ENCODE measurements at places on chromosomes 5 and 9.

GRCh38 chr5:78813286-78813685 lies 164.7 kb upstream of the LHFPL2 start:
- DNase-seq = no peak

GRCh38 chr9:125911861-125912644 lies 164.9 kb downstream of the PBX3 start:
- no peak for DNase-seq

DNA sequence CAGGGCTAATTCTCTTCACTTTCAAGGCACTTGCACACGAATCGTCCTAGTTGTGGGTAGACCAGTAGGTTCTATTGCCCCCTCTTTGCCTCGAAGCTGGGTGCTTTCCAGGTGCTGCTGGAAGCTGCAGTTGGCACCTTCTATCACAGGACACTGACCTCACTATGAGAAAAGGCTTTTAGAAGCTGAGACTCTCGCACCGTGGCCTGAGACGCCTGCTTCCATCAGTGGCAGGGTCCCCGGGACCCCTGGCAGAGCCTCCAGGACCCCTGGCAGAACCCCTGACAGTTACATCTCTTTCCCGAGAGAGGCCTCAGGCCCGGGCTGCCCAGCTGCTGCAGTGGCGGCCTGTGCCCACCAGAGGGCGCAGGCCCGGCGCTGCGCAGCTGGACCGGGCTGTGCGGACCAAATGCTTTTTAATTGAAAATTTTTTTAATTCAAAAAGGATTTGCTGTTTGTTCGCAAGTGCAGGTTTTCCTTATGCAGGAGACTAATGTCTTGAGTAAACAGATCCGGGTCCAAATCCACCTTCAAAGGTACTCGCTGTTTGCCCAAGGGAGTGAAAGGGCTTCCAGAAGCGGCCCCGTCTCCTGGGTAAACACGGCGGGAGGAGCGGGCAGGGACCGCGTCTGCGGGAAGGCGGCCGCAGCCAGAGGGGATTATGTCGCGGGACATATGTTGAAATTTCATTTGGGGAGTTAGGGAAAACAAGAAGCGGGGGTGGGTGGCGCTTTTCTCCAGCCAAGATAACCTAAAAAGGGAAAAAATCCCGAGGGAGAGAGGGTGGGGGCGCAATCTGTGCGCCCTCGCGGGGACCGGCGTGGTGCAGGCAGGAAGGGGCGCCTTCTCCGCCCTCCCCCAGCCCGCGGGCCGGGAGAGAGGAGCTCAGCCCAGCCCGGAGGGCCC lies 114.5 kb upstream of the LMX1B start:
- no peak for DNase-seq

- DNase-seq = no peak
These were observed 197.3 kb upstream of the CLINT1 start for GRCh38 chr5:158056130-158056825.

GRCh38 chr5:1172007-1172581 lies 29.3 kb upstream of the SLC6A19 start:
- DNase-seq = no peak

Data from activated T-helper 1 cell treated with anti-CD3 and anti-CD28 coated beads, Interleukin-2, amount 50 U/mL, for 16 hours (primary cell).